ENCODE measurements at places on chromosomes 3 and 15.

- DNase-seq = no peak
These were observed 113.2 kb downstream of the PPP2R3A start for GRCh38 chr3:136078421-136079364.

- no peak for DNase-seq
These were observed 2.9 kb upstream of the NDN start for GRCh38 chr15:23690015-23690414.

- DNase-seq = no peak
These were observed 17.1 kb upstream of the MUC13 start for GRCh38 chr3:124951511-124952281.

- DNase-seq = no peak
These were observed 298.3 kb downstream of the SHQ1 start for GRCh38 chr3:72549761-72550581.

DNA sequence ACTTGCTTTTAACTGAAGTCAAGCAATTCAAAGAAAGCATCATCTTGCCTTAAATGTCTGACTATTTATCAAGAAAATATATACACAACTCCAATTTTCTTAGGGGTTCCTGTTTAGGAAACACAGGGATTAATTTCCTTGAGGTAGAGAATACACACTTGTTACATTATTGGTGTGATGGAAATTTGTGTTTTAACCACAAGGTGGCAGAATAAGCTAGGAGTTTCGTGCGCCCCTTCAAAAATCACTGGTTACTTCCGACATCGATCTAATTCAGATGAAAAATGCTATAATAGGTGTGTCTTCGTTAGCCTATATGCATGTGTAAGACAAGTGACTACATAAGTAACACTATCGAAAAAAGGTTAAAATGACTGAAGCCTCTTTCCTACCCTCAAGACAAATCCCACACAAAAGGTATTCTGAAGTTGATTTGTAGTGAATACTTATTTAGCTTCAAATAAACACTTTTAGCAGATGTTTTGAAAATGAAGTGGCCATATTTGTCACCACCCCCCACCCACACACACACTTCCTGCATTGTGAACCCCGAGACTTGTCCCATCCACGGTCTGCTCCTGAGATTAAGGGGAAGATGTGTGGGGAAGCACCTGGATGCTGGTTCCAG is 246.5 kb downstream of the ROBO1 start:
- DNase-seq = no peak
